CD4-positive, alpha-beta T cell (primary cell): ENCODE measurements at places on chromosomes 16 and 17.
A peak's percentile ranks its signal among the peaks of the same experiment; 100 is the strongest.

DNA sequence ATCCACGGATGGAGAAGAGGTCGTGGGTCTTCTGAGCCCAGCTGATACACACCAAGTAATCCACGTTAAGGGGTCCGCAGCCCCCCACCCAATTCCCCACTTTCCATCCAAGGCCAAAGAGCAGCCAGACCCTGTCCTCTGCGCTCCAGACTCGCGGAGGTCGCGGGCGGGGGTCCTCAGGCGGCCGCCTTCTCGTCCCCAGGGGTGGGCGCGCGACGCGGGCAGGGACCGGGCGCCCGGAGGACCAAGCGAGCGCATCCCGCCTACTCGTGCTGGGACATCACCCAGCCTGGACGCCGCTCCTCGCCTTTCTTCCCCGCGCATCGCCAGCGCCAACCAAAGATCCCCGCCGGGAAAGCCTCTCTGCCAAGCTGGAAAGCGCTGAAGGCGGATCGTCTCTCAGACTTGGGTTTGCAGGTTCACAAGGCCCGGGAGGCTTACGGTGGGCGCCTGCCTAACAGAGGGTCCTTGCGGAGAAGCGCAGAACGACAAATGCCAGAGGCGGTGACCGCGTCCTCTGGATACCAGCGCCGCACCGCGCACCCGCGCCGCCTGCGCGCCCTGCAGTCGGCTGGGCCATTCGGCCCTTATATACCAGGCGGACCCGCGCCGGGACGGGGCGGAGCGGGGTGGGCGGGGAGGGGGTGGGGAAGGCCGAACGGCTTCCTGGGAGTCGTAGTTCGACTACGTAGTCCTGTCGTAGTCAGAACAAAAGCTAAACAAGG is 471.6 kb downstream of the SOX9 start:
- DNase-seq: peak; percentile 47

DNA sequence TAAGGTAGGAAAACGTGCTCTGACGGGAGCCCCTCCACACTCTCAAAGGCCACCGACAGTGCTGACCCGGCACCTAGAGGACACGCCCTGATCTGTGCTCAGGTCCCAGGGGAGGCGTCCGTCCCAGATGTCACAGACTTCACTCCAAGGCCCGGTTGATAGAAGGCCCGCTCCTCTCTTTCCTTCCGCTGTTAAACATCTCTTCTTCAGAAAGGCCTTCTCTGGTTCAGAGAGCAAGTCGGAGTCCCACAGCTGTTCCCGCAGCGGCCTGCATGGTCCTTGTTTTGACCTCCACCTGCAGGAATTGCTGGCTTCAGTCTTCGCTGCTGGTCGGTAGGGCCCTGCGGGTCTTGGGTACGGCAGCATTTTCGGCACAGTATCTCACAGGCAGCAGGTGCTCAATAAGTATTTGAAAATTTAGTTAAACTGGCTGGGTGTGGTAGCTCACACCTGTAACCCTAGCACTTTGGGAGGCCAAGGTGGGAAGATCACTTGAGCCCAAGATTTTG is 88.5 kb downstream of the MRC2 start:
- no peak for DNase-seq

DNA sequence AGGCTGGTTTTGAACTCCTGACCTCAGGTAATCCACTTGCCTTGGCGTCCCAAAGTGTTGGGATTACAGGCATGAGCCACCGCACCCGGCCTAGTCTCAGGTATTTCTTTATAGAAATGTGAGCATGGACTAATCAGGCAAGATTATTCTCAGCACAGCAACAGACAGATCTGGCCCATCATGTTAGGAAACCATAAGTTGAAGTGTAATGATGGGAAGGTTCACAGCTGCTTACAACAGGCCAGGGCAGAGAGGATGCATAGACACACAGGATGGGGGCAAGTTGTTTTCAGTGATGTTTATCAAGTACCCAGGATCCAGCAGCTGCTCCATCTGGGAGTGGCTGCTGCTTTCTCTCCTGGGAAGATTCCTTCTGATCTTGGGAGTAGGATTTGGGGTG is 16.6 kb upstream of the NOS2 start:
- no peak for DNase-seq

- DNase-seq: no peak
These were observed 21.1 kb upstream of the TACO1 start for GRCh38 chr17:63579633-63580032.

DNA sequence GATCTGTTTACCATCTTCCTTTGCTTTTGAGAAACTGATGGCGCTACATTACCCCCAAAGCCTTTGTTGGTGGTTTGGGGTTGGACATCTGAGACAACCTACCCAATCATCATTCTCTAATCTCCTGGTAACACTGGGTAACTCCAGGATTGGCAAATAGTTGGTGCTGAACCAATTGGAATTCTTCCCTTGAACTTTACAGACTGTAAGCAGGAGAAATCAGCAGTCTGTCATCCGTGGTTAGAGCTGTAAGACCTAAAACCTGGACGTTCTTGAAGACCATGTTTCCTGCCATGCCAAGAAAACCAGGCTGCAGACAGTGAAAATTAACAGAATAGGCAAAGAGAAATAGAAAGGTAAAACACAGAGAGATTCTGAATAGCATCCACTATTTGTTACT is 398.8 kb upstream of the SALL1 start:
- no peak for DNase-seq

GRCh38 chr16:81207076-81207475 is 31.4 kb upstream of the BCO1 start:
- DNase-seq: no peak

- no peak for DNase-seq
These were observed 28.4 kb upstream of the NPTX1 start for GRCh38 chr17:80504686-80505413.

- DNase-seq: no peak
These were observed 66.6 kb downstream of the SIAH1 start for GRCh38 chr16:48318630-48319029.

GRCh38 chr16:35339337-35339736 is 1879.9 kb downstream of the TP53TG3F start:
- DNase-seq: no peak

DNA sequence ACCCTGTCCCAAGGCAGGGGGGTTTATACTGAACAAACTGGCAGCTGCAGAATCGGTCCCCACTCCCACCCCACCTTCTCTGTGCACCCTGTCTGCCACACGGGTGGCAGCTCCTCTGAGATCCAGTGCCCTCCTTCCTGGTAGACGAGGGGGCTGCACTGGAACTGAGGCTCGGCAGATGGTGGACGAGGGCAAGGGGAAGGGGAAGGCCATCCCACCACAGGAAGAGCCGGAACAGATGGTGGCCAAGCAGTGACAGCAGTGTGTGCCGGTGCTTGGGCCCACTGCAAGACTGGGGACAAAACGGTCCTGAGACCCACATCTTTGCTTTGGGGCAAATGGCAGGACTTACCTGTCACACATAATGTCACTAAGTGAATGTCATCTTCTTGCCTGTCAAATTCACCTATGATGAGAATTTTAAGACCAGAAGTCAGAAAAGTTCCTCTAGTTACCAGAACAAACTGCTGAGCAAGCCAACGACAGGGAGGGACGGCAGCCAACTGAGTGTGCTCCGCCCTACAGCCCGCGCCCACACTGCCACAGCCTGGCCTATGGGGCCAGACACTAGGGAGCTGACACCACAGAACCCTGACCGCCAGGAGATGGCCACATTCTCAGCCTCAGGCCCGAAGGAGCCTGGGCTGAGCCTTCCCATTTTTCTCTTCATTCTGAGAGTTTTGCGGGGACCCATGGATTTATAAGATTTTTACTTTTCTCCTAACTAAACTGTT is 14.4 kb downstream of the NTAN1 start:
- DNase-seq: no peak

- DNase-seq: no peak
These were observed 4.9 kb downstream of the TMEM92 start for GRCh38 chr17:50279181-50279526.

GRCh38 chr16:61500851-61501250 is 535.4 kb downstream of the CDH8 start:
- DNase-seq: no peak

- no peak for DNase-seq
These were observed 19.9 kb downstream of the TLE7 start for GRCh38 chr16:71421911-71422310.
